ENCODE measurements at places on chromosomes 11 and 22.

DNA sequence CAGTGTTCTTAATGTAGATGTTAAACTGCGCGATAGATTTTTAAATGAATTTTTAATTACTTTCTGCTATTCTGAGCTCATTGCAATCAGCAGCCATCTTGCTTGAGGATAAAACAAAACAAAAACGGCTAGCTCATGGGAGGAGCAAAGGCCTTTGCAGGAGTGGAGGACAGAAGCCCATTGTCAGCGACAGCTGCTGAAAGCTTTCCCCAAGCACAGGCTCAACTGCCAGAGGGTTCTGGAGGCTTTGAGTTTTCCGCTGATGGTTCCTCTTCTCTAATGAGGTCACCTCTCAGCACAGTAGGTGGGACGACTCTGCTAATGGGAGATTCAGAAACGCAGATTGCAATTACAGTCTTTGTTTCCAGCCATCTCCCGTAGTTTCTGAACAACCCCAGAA, 167.1 kb upstream of the TTC12 start:
- no peak for DNase-seq

DNA sequence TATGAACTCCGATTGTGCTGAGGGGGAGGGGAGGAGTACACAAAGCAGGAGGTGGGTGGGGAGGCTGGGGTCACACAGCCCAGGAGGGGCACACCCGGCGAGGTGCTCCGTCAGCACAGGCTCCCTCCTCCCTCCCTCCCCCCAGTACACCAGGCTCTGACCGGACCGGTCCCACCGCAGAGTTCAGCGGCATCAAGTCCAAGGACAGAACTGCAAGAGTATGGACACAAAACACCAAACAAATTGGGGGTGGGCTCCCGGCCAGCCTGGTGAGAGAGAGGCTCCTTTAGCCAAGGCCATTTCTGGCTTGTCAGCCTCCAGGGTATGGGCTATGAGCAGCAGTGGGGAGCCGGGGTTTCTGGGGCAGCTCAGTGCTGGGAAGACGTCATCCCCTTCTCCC, 68.3 kb downstream of the ST3GAL4 start:
- DNase-seq = no peak

- no peak for DNase-seq
Observed at GRCh38 chr22:44622147-44622427, 79.9 kb upstream of the PRR5 start.

- DNase-seq = no peak
Observed at GRCh38 chr22:48511781-48512327, 1315.8 kb downstream of the BRD1 start.

- DNase-seq = no peak
Observed at GRCh38 chr11:108734956-108735559, 70.2 kb downstream of the DDX10 start.

DNA sequence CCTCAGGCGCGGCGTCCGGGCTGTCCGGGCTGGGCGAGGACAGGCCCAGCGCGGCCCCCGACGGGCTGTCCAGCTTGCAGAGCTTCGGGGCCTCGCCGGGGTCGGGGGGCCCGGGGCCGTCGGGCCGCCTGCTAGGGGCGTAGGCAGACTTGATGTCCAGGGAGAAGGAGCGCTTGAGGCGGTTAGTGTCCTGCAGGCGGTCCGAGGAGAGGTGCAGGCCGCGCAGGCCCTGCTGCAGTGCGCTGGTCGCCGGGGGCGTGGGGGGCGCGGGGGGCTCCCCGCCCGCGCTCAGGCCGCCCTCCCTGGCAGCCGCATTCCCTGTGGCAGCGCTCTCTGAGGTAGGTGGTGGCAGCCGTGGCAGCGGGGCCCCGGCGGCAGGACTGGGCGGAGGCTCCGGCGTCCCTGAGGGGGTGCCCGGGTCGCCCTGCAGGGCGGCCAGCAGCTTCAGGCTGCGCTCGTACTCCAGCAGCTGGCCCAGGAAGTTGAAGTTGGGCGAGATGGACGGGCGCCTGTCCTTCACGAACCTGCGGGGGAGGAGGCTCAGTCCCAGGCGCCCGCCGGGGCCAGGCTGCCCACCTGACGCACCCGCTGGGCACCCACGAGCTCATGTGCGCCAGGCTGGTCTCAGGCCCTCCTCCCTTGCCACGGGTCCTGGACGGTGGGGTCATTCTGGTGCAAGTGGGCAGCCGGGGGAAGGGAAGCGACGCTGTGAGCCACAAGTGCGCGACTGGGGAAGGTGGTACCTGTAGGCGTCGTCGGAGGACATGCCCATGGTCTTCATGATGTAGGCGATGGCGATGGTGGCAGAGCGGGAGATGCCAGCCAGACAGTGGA, 14.8 kb downstream of the DUSP8 start:
- no peak for DNase-seq

DNA sequence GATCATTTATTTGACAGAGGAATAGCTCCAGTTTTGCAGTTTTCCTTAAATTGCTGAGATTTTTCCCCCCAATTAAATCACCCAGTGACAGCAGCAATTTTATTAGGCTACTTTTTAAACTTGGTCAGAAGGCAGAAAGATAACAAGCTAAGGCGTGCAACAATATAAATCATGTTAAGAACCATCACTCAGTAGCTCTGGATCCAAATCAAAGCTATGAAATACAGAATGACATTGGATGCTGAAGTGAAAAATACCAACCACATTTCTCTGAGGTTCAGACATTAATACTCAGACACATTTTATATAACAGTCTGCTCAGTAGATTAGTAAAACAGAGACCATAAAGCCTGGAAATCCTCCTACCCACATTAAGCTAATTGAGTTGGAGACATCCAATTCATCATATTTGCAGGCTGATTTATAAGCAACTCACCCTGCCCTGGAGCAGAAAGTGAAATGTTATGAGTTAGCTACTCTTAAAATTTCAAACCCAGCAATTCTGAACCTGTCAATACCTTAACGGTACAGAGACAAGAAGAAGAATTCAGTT, 1108.4 kb downstream of the DLG2 start:
- DNase-seq = no peak

DNA sequence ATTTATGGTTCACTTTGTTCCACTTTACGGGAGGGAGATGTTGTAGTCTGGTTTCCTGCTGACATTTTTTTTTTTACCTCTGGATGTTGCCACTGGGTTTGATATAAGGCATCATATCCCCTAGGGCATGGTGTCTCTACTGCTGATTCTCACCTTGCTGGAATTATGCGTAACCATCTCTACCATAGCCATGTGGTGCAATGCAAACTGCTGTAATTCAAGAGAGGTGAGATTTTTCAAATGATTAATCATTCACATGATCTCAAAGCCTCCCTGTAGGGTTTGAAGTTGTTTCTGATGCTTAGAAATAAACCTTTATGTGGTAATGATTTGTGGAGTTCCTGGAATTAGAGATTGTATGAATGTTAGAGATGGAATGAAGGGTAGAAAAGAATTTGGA, 13.0 kb downstream of the MS4A3 start:
- no peak for DNase-seq
